ENCODE measurements at places on chromosomes 1 and 21.

GRCh38 chr1:57468641-57469523 lies 45.0 kb upstream of the DAB1 start:
- no peak for DNase-seq

DNA sequence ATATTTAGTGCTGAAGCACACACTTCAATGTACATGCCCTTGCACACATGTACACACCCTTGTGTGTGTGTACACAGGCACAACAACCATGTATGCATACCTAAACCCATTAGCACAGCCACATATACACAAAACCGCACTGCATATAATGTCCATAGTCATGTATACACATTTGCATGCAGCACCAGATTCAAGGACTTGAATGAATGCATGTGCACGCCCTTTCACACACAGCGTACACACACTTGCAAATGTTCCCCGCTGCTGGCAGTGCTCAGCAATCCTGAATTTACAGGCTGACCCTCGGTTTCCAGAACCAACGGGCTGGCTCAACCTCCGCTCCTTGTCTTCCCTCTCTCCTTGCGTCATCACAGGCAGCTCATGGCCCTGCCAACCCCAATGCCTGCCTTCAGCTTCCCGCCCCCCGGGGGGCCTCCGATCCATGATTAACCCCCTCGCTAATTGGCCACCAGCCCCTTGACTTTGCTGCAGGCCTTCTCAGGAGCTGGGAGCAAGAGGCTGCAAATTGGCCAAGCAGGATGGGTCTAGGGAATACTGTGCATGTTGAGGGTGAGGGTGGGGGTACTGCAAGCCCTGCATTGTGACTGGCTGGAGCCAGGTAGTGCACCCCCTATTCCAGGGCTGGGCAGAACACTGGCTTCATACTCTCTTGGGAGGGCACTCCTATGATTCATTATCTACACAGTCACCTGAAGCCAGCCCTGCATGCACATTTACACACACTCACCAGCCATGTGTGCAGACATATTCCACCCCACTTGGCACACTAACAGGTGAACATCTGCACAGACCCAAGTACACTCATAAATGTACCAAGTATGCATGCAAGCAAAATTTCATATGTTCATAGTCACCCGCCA lies 7.9 kb downstream of the GPR3 start:
- DNase-seq: no peak

GRCh38 chr1:15684042-15684461 lies at the start of gene PLEKHM2:
TSS of gene PLEKHM2 (plus strand) at chr1:15684320. CDS start at chr1:15684559, 239 bp downstream.
- peak; percentile 42 for DNase-seq

- DNase-seq: no peak
Measured at GRCh38 chr1:221605569-221605968, 136.3 kb downstream of the DUSP10 start.

DNA sequence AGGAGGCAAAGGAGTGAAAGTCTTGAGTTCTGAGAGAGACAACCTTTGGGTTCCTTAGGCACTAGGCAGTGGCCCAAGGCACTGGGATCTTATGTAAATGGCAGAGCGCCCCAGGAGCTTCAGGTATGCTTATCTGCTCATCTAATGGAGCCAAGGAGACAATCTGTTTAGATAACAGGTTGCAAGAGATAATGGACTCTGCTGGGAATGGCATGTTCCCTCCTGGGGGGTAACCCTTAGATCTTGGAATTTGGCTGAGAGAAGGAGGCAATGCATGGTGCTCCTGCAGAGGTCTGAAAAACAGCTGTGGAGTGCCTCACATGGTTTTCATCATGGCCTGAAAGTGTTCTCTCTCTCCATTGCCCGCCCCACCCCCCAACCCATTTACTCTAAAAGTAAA lies 44.1 kb upstream of the WLS start:
- DNase-seq: no peak

GRCh38 chr1:230693221-230693620 lies 20.7 kb downstream of the AGT start:
- DNase-seq: no peak

DNA sequence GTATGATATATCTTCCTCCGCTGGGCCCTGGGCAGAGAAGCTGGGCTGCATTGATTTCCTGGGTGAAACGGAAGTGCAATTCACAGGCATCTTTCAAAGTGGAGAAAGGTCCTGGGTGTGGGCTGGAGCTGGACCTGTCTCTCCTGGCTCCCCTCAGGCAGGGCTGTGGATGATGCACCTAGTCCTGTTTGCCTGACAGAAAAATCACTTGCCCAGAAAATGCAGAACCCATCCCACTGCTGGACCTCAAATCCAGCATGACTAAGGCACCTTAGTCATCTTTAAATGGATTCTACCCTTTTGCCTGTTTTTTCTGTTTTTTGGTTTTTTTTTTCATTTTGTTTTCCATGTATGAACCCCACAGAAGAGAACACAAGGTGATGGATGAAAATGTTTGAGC lies 49.7 kb downstream of the MYSM1 start:
- no peak for DNase-seq

- DNase-seq: no peak
Measured at GRCh38 chr21:32136546-32136945, 142.3 kb downstream of the MIS18A start.

- DNase-seq: no peak
Measured at GRCh38 chr1:17342014-17342441, 30.0 kb upstream of the PADI6 start.

GRCh38 chr1:6003568-6004411 lies 11.6 kb upstream of the NPHP4 start:
- no peak for DNase-seq

DNA sequence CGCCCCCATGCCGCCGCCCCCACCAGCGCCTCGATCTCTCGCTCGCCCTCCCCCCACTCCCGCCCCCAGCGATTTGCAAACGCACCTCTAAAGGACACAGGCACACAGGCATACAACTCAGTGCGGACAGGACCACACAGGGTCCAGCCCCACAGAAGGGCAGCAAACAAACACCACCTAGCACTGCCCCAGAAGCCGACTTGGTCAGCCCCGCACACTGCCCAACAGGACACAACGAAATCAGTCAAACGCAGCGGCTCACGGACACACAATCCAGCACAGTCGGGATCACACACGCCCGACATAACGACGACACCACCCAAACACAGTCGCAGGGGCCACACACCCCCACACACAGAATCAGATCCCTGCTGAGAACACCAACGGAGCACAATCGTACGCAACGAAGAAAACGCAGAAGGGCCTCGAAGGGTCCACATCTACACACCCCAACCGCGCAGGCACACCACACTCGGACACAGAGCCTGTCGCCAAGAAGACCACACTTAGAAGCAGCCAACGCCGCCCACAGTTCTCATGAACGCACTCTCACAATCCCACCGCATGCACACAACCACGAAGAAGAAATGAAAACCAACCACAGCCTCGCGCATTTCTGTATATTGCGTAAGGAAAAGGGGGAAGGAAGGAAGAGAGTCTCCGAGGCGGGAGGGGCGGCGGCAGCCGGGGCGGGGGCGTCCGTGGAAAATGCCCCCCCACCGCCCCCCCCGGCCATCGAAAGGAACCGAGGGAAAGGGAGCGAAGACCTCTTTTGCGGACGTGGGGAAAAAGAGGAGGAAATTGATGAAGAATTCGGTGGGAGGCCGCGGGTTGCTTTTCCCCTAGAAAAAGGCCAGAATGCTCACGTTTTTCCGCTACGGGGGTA lies 481 bp downstream of the TAL1 start:
- peak; percentile 8 for DNase-seq

GRCh38 chr1:84467298-84467697 lies 11.8 kb upstream of the RPF1 start:
- DNase-seq: no peak

DNA sequence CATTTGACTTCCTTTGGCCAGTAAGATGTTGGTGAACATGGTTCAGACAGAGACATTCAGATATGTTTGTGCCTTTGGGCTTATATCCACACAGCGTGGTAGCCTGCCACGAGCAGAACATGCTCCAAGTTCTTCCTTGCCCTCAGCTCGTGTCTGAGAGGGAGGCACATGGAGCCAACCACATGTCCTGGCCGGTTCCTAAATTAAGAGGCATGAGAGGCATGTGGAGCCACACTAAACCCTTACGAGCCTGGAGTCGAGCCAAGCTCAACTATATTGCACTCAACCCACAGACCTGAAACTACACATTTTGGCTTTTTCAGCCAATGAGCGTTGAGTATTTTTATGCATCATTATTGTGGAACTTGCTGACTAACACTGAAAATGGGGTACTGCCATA lies 133.7 kb upstream of the KCNK1 start:
- peak; percentile 11 for DNase-seq

GRCh38 chr1:73593364-73593763 lies 604.6 kb downstream of the LRRIQ3 start:
- DNase-seq: no peak

DNA sequence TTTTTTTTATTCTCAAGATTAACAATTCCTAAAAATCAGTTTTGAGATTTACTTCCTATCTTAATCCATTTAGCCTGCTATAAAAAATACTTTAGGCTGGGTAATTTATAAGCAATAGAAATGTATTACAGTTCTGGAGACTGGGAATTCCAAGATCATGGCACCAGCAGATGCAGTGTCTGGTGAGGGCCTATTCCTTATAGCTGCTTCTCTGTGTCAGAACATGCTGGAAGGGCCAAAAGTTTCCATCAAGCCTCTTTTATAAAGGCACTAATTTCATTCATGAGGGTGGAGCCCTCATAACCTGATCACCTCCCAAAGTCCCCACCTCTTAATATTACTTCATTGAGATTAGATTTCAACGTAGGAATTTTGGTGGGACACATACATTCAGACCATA lies 41.7 kb downstream of the RNF2 start:
- DNase-seq: no peak

GRCh38 chr1:225477296-225477911 lies 49.6 kb upstream of the LBR start:
- DNase-seq: no peak

DNA sequence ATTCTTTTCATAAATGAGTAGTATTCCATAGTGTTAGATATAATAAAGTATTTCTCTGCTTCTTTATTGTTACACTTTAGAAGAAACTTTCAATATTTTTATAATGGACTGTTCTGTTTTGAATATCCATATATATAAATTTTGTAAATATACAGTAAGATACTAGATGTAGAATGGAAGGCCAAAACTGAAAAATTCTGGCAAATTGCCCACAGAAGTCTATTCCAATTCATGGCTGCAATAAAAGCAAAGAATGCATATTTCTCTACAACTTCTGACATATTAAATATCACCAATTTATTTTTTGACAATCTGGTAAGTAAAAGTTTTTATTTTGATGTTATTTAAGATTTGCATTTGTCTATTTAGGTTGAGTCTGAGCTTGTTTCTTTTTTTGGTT lies 532.5 kb downstream of the NCAM2 start:
- DNase-seq: no peak

DNA sequence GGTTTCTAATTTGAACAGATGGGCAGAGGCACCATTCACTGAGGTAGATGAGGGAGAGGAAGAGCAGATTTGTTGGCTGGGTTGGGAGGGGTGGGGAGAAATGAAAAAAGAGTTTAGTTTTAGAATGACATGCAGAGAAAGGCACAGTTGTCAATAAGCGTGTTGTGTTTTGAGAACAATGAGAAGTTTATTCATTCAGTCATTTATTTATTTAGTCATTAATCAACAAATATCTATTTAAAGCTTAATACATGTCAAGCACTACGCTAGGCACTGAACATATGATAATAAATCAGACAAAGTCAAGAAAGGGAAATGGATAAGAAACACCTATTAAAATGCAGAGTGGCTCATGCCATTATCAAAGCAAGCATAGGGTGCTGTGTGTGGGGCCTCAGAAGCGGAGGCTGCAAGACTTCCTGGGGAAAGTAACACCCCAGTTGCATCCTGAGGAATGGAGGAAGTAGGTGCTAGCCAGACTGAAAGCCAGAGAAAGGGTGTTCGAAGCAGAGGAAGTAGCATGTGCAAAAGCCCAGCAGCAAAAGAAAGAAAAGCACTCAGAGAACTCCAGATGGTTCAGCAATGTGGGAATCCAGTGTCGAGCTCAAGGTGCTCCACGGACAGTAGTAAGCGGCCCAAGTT lies 114.1 kb downstream of the RNF220 start:
- DNase-seq: no peak
